Breast epithelium (tissue), 4 donors: ENCODE measurements at places on chromosomes 11 and 22. TPM values are rescaled to one million over a fixed set of nuclear protein-coding genes. Genes with fewer than 3 reads are reported as not detected.

Gene HEPN1
- total RNA-seq, result not detected

Gene APOBEC3A
- total RNA-seq, result not detected

Gene OR51E2
- not detected for total RNA-seq

Gene ROBO4
- total RNA-seq, result 12.8 TPM

Gene LDHAL6A
- not detected for total RNA-seq

DNA sequence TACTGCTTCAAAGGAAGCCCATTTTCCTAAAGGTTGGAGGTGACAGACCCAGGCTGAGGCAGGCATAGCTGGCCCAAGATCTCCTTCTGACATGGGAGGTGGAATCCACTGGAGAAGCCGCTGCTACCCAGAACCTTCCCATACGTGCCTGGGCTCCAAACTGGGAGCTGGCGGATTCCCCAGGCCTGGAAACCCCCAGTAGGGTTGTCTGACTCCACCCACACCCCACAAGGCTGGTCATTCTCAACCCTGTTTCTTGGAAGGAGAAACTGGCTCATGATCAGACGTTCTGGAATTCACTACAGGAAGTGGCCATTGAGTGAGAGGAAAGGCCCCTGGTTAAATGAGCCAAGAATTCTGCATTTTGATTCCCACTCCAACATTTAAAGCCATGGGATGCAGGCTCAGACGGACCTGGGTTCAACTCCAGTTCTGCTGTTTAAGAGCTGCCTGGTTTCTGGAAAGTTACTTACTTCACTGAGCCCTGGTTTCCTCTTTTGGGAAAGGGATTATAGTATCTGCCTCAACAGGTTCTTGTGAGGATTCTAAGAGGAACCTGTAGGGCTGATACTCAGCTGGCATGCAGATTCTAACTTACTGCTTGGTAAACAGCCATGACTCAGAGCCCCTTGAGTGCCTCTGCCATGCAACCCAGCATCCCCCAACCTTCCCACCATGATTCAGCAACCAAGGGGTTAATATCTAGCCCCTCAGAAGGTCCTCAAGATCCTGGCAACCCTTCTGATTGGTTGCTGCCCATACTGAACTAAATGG is 19.4 kb upstream of the TSKU start:
- H3K4me3 ChIP-seq, result no peak overlapping the region
- no peaks in the 10 kb centered on the region for H3K27me3 ChIP-seq
- H3K27ac ChIP-seq, result peak overlapping the region; percentile 3
- no peaks in the 10 kb centered on the region for H3K36me3 ChIP-seq
- no peak for DNase-seq
- H3K4me1 ChIP-seq, result peaks cover 20% of the 10 kb centered on the region

- no peaks in the 10 kb centered on the region for H3K36me3 ChIP-seq
- peak within 1 kb of the TSS; percentile 70 for H3K27ac ChIP-seq
- DNase-seq, result no peak
- no peaks in the 10 kb centered on the region for H3K27me3 ChIP-seq
These were observed at the start of gene SUSD2 for GRCh38 chr22:24181088-24181995. Gene SUSD2 (plus strand): TSS chr22:24181487. CDS start chr22:24181520, 33 bp downstream.

GRCh38 chr11:135046556-135046955 is 634.5 kb upstream of the B3GAT1 start:
- H3K4me1 ChIP-seq, result no peaks in the 10 kb centered on the region
- no peak overlapping the region for H3K27ac ChIP-seq
- H3K36me3 ChIP-seq, result no peaks in the 10 kb centered on the region
- no peak overlapping the region for H3K4me3 ChIP-seq
- H3K27me3 ChIP-seq, result peaks cover 32% of the 10 kb centered on the region

DNA sequence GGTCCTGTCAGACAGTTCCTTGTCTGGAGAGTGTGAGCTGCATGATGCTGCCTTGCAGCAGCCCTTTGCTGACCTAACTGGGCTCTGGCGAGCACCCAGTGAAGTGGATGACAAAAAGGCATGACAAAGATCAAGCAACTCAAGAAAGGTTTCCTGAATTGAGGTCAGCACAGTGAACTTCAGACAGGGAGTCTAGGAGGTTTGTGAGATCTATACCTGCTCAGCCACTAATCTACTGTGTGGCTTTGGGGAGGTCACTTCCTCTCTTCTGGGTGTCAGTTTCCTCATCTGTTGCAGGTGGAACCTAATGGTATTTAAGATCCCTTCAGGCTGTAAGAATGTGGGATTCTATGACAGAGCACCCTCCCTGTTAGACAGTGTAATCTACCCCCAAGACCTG is 213.9 kb upstream of the NARS2 start:
- H3K4me1 ChIP-seq, result no peaks in the 10 kb centered on the region
- H3K27ac ChIP-seq, result no peak overlapping the region
- H3K36me3 ChIP-seq, result no peaks in the 10 kb centered on the region
- no peak for DNase-seq

GRCh38 chr11:77851503-77851902 is 30.6 kb downstream of the AAMDC start:
- H3K36me3 ChIP-seq, result no peaks in the 10 kb centered on the region
- H3K27me3 ChIP-seq, result no peaks in the 10 kb centered on the region
- DNase-seq, result no peak
- H3K27ac ChIP-seq, result no peak overlapping the region
